ENCODE measurements at places on chromosomes 3 and 15.
A peak's percentile ranks its signal among the peaks of the same experiment; 100 is the strongest.

DNA sequence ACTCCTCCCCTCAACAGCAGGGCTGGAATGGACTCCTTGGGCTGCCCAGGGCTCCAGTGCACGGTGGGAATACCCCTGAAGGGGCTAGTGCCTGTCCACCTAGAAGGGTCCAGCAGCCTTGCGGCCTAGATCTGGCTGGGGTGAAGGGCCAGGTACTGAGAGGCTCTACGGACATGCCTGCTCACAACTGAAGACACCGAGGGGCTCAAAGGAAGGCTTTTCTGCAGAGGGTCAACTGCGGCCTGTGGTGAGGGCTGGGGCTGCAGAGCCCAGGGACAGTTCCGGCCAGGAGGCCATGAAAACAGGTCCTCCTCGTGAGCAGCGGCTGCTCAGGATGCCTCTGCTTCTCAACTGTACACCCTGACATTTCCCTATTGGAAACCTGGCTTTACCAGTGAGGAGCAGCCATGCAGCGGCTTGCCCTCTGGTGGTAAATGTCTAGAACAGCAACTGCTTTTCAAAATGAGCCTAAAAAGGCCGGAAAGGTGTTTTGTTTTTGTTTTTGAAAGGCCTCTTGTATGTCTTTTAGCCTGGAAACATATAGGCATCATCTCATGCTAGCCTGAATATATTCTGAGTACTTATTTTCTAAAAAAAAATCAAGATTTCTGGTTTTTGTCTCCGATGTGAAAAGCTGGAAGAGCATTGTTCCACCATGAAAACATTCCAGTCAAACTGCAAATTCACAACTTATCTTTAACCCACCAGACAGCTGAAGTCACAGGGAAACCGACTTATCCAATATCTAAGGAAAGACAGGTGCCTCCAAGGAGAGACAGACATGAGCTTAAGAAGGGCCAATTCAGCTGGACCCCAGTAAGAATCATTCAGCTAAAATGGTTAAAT is 163.4 kb downstream of the KLF13 start:
- DNase-seq: no peak

GRCh38 chr3:26205475-26205874 is 415.6 kb downstream of the OXSM start:
- no peak for DNase-seq

- DNase-seq: no peak
Measured at GRCh38 chr3:151400341-151400740, 15.8 kb upstream of the P2RY12 start.

DNA sequence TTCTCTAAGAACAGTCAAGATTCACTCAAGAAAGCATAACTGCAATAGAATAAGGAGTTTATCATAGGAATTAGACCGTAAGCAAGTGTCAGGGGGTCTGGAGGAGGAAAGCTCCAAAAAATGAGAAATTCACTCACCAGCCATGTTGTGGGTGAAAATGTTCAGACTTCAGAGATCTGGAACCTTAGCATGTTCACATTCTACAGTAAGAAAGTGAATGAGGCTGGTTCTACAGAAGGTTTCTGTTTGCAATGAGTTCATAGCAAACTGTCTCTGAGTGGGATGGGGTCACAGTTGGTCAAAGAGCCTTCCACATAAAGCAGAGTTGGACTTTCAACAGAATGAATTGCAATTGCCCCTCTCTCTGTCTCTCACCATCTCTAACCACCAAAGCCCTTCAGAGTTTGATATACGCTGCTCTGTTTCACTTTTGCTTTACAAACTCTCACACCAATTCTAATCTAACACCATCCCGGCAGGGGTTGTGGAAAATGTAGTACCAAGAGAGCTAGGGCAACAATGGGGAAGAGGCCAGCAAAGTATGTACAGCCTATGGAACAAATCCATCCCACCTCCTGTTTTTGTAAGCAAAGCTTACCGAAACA is 581.8 kb upstream of the UBE2E2 start:
- no peak for DNase-seq

DNA sequence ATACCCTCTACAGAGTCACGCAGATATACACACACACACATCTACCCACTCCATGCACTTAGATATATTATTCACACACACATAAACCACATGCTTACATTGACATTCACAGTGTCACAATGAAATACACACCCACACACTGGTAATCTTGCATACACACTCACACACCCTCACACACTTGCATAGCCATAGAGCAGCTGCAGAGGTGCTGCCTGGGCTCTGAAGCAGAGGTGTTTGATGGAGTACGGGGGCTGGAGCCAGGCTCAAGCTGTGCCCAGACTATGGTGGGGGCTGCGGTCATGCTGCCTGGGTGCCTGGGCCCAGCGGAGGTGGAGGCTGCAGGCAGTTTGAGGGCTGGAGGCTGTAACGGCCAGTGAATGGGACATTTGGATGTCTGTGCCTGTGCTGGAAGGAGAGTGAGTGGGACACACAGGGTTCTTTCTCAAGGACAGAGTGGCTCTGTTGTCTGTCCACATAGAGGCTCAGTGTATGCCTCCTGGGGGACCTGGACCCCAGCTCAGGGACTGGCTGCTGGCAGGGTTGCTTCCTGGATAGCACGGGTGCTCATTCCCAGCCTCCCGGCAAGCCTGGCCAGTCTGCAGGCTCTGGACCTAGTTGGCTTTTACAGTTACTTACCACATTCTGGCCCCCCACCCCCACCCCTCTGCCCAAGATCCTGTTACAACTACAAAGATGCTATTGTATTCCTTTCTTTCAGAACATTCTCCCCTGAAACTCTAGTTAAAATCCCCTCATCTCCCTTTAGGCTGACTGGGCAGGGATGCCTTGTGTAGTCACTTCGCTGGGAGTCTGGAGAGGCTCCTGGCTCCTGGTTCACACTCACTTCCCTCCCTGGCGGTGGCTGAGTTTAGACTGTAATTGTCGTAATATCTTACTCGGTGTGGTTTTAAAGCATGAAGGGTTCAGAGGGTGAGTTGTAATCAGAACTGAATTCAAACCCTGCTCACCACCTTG is 12.5 kb downstream of the GASK1A start:
- no peak for DNase-seq

DNA sequence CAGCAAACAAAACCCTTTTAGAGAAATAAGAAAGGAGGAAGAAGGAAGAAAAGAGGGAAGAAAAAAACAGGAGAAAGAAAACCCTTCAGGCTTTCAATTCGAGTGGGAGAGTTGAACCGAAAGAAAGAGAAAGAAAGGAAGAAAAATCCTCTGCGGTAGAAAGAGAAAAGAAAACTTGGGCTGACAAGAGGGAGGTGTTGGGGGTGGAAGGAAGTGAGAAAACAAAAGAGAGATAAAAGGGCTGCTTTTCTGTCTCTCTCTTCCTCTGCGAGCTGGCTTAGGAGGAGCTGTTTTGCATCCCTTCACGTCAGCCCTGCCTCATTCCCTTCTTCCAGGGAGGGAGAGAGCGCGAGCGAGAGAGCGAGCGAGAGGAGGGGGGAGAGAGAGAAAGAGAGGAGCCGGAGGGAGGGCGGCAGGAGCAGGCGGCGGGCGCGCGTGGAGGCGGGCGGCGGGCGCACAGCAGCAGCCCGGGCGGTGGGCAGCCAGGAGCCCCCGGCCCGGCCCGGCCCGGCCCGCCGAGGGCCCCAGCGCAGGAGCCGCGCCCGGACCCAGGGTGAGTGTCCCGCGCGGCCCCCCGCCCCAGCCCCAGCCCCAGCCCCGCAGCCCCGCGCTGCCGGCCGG is at the start of gene ZNF710:
ZNF710 (plus strand) TSS at position 263 of the 621 bp plus-strand sequence. CDS start 65,814 bp downstream, outside the sequence.
- DNase-seq: no peak

- DNase-seq: no peak
Measured at GRCh38 chr3:169508426-169508825, 155.1 kb downstream of the MECOM start.

DNA sequence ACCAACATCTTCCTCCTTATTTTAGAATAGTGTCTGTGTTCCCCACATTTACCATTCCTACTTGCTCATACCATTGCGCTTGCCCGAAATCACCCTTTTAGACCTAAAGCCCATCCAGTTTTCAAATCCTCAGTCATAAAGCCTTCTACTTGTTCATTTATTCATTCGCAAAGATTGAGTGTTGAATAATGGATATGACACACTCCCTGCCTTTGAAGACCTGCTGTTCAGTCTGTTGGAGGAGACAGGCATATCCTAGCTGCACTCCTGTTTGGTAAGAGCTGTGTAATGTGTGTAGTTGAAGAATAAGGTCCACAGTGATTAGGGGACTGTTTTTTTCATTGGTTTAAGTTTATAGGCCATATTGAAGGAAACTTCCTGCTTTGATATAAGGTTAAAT is 1.7 kb downstream of the CNOT10 start:
- no peak for DNase-seq

DNA sequence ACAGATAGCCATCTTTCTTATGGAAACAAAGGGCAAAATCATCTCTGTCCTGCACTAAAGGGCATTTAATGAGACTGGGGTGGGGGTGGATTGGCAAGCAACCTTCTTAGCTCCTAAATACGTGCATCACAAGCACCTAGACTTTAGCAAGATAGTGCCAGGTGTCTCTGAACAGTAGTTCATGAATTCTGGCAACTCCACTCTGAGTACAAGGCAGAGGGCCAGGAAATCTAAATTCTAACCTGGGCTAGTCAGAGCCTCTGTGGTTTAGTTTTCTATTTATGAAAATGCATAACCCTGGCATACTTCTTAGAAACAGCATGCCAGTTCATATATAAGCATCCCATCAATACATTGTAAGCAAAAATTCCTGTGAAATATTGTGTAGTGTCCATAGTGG is 788.5 kb downstream of the MCTP2 start:
- no peak for DNase-seq

DNA sequence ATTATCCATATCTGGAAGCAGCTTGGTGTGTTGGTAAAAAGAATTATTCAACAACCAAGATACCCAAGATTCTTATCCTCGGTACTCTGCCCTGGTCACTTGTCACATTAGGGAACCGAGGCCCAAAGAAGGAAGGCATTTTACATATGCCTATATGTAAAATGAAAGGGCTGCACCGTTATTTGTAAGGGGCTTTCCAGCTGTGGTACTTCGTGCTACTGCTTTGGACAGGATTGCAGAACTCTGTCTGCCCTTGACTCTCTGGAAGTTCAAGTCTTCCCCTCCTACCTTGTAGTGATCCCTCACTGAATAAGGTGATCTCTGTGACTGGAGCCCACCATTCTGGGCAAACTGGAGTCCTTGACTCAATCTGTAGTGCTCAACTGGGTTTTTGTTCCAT is 198.9 kb upstream of the TOPAZ1 start:
- no peak for DNase-seq

GRCh38 chr3:141192345-141192744 is 39.3 kb upstream of the PXYLP1 start:
- peak; percentile 96 for DNase-seq

DNA sequence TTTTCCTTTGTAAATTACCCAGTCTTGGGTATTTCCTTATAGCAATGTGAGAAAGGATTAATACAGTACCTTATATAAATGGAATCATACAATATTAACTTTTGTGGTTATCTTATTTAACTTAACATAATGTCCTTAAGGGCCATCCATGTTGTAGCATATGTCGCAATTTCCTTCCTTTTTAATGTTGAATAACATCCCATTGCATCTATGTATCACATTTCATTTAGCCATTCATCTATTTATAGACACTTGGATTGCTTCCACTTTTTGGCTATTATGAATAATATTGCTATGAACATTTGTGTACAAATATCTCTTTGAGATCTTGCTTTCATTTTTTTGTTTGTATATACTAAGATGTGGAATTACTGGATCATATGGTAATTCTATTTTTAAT is 342.2 kb downstream of the PDCD6IP start:
- DNase-seq: no peak

DNA sequence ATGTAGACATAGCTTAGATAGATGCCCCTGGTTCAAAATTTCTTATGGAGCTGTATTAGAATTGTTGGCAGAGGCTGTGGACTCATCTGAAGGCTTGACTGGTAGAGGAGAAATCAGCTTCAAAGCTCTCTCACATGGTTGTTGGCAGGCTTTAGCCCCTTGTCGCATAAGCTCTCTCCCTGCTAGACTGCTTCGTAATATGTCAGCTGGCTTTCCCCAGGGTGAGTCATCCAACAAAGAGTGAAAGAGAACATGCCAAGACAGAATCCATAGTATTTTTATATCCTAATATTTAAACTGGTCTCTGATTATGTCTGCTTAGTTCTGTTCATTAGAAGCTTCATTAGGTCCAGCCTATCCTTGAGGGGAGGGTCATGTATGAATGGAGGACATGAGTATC is 427.4 kb upstream of the NAALADL2 start:
- no peak for DNase-seq

DNA sequence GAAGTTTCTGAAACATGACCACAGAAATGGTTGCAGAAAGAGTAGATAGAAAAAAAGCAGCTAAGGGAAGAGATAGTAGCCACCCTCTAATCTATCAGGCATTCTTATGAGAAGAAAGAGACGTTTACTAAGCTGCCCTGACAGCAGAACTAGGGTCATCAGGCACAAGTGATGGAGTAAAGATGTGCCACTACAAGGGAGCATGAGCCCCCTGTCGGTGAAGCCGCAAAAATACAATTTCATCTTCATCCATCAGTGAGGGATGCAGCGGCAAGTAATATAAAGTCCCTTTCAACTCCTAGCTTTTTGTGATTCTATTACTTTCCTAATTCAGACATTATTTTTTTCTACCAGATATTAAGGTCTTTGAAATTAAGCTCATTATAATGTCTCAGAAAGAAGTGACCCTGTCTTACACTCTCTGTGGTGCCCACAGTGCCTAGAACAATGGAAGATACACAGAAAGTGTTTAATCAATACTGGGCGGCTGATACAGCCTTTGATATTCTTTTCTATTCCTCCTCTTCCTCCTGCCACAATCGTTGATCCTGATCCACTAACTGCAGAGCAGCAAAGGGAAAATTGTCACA is 651.6 kb downstream of the NTRK3 start:
- DNase-seq: no peak

DNA sequence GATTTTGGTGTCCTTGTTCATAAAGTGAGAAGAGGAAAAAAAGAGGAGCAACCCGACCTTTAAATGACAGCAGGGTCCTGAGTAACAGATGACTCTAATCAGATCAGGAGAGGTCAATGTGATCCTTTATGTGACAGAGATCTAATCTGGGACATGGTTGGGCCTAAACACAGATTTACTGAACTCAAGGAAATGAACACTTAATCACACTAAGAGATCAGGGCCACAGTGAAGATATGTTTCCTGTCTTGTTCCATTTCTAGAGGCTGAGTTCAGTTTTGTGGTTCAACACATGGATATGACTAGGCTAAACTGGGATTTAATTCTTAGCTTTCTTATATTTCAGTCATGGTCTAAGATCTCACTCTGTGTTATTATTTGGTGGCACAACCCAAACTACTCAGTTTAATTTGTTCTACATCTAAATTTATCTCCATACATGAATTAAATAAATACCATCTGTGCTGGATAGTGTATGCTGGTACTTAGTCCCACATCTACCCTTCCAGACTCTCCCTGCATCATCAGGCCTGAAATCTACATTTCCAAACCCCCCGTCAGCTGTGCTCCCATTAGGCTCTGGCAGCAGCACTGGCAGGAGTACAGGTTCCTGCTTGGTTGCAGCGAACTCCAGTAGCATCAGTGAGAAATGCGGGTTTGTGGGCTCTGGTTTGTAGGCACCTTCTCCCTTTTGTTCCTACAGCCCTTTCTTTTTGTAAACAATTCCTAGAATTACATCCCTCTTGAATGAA is 22.6 kb downstream of the SFMBT1 start:
- no peak for DNase-seq

All from activated naive CD8-positive, alpha-beta T cell treated with anti-CD3 and anti-CD28 coated beads, Interleukin-2, amount 50 U/mL, for 16 hours (primary cell).